ENCODE measurements at places on chromosomes 11 and 22.
A peak's percentile ranks its signal among the peaks of the same experiment; 100 is the strongest.

DNA sequence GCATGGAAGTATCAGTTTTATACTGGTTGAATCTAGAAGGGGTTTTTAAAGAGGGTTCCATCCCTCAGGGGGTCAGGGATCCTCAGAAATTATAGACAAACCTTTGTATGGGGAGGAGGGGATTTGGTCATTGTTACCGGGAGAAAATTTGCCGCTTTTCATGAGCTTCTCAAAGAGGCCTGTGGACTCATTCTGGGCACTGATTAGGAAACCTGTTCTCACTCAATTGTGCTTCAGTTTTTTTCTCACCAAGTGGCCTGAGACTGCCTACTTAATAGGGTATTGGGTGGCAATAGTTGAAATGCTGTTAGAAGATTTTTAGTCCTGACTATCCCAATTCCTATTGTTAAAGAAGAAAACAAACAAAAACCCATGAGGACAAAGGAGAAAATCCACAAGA is 14.0 kb downstream of the MPEG1 start:
- DNase-seq: no peak

GRCh38 chr11:125211948-125212340 is 47.4 kb downstream of the PKNOX2 start:
- no peak for DNase-seq

DNA sequence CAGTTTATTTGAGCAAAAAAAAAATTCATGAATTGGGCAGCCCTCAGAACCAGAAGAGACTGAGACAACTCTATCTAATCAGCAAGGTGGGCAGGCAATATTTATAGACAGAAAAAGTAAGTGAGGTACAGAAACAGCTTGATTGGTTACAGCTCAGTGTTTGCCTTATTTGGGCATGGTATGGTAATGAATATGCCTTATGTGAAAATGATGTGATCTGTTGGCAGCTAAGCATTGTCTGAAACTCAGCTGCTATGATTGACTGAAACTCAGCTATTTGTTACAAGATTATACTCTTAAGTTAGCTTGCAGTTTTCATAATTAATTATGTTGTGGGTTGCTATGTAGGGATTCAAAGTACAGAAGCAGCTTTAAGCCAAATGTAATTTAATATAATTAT is 127.6 kb downstream of the CNTN5 start:
- no peak for DNase-seq

DNA sequence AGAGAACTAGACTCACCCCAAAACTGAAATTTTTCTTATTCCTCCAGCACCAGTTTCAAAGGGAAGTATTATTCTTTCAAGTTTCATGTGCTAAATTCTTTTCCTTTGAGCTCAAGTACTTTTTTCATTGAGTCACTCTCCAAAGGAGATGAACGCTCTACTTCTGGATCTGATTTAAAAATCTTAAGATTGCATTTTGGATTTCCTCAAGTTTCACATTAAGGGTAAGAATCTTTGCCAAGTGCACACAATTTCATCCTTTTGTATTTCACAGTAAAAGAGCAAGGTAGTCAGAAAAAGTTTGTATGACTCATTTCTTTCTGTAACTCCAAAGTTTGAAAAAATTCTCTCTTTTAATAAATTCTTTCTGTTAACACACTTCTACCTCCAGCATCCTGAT is 435.5 kb downstream of the RAB38 start:
- DNase-seq: no peak

DNA sequence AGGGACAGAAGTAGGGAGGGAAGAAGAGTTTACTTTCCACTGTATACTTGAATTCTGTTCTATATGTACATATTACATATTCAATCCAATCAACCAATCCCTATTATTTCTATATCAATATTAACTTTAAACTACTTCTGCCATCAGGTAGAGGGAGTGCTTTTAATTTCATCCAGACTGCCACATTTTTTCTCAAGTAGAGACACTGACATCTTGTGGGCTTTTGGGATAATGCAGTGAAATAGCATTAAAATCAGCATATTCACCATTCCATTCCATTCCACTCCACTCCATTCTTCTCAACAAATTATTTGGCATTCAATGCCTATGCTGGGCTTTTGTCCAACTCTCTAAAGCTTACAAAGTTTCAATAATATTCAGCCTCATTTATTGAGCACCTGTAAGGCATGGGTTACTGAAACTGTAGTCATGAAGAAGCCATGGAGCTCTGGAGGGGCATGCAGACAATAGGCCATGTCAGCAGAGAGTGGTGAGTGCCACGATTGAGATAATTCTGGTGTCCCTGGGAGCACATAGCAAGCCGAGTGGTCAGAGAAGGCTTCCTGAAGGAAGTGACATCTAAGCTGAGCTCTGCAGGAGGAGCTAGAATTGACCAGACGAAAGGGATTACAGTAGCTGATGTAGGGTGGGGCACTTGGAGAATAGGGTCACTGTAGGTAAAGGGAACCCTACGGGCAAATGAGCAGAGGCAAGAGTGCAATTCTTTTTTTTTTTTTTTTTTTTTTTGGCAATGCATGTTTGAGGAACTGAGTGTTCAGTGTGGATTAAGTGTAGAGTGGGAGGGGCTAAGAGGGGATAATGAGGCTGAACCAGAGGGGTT is 12.8 kb upstream of the CLPB start:
- peak; percentile 86 for DNase-seq

DNA sequence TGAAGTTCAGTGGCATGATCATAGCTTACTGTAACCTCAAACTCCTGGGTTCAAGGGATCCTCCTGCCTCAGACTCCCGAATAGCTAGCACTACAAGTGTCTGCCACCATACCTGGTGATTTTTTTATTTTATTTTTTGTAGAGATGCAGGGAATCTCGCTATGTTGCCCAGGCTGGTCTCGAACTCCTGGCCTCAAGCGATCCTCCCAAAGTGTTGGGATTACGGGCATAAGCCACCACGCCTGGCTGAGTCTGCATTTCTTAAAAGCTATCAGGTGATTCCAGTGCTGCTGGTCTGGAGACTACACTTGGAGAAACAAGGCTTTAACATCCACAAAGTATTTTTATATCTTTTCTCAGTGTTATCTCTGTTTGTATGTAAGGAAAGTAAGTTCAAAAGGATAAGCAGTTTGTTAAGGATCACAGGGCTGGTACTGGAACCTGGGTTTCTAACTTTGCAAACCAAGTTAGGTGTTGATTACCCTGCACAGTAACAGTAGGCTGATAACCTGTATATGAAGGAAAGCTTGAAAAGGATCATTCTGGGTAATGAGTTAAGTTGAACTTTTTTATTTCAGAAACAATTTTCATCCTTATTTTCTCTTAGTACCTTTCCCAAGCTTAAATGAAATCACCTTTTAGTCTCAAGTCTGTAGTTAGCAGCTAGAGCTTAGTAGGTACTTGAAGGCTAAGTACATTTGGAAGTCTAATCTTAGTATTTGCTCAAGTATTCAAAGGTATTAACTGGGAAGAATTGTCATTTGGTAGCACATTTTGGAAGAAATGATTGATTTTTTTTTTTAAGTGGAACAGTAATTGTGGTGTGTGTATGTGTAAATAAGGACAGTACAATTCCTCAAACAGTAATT is 12.5 kb downstream of the ACER3 start:
- DNase-seq: no peak

DNA sequence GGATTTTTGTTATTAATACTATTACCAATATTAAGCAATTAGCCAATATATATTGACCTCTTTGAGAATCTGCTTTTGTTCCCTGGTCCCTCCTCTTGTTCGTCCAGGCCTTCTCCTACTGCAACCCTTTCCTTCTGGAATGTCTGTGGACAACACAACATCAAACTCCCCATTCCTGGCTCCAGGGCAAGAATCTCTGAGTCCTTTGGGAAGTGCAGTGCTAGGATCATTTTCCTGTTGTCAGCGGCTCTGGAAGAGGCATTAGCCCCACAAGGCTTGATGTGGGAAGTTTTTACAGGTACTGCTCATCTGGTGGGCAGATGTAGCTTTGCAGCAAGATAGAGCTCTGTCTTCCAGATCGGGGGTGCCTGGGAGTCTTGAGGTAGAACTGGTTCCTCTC is 74.3 kb downstream of the RPUSD4 start:
- no peak for DNase-seq

GRCh38 chr11:78030429-78031325 is 7.6 kb upstream of the KCTD14 start:
- DNase-seq: no peak

GRCh38 chr11:60946601-60947264 is 5.2 kb downstream of the SLC15A3 start:
- DNase-seq: no peak
